ENCODE measurements at places on chromosomes 1 and 21. TPM values are rescaled to one million over a fixed set of nuclear protein-coding genes. Genes with fewer than 3 reads are reported as not detected.

The SPRR2E gene
- not detected for total RNA-seq

The OR2T2 gene
- not detected for total RNA-seq

GRCh38 chr1:178367151-178367550 lies 129.6 kb downstream of the CLEC20A start:
- no peaks in the 10 kb centered on the region for H3K27me3 ChIP-seq
- no peak for DNase-seq
- no peak overlapping the region for H3K4me3 ChIP-seq
- no peak overlapping the region for H3K27ac ChIP-seq
- H3K4me1 ChIP-seq, result peaks cover 9% of the 10 kb centered on the region

GRCh38 chr21:45436351-45437065 lies 31.5 kb downstream of the COL18A1 start:
- H3K4me3 ChIP-seq, result no peak overlapping the region
- peaks cover 18% of the 10 kb centered on the region for H3K36me3 ChIP-seq

DNA sequence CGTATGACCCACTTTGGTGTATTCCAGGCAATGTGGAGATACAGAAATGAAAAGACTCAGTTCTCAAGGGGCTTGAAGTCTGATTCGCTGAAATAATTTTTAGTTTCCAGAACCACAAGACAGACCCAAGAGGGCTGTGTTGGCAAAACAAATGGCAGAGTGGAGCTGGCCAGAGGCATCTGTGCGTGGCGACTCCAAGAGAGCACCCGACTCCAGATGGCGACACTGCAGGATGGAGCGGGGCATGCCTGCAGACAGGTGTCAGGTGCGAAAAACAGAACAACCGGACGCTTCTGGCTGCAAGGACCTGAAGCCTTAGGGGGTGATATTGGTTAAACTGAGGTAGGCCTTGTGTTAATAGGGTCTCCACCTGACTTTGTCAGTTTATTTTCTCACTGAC lies 31.7 kb upstream of the COQ8A start:
- H3K36me3 ChIP-seq, result peaks cover under 1% of the 10 kb centered on the region
- no peak for DNase-seq
- no peaks in the 10 kb centered on the region for H3K4me1 ChIP-seq
- no peaks in the 10 kb centered on the region for H3K27me3 ChIP-seq

DNA sequence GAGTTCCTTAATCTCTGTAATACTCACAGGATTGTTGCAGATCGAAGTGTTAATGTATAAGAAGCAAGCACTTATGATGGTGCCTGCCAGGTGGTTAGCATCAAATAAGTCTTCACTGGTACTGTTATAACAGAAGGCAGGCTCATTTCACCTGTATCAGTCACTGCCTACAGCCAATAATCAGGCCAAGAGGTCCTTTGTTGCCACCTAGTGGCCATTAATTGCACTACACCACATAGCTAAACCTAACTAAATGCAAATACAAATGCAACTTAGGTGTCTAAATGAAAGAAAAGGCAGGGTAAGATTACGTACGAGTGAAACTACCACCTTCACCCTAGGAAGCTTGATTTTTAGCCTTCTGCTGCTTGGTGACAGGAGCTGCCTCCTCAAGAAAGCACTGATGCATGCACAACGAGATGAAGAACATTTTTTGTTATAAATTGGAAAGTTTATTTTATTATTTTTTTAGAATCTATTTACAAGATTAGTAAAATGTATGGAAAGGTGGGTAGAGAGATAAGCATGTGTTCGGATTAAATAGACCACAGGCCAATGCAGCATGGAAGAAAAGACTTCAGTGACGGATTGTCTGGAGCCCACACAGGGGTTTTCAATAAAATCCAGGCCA lies 334.8 kb upstream of the CAMK1G start:
- H3K27ac ChIP-seq, result no peak overlapping the region
- H3K27me3 ChIP-seq, result no peaks in the 10 kb centered on the region
- no peaks in the 10 kb centered on the region for H3K36me3 ChIP-seq
- no peak overlapping the region for H3K4me3 ChIP-seq

DNA sequence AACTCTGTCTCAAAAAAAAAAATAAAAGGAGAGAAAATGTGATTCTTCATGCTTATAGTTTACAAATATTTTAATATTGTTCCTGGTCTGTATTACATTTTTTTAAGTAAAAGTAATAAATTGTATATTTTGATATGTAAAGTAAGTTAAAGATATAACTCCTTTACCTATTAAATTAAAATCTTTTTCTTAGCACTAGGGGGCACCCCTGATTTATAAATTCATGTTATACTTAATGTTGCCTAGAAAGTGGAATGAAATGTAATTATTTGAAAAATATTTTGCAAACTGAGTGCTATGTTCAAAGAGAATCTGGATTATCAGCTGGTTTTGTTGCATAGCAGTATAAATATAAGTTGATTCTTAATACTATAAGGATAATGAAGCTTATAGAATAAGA lies 49.2 kb downstream of the RALGPS2 start:
- H3K36me3 ChIP-seq, result peaks cover 19% of the 10 kb centered on the region
- no peak for DNase-seq
- no peaks in the 10 kb centered on the region for H3K27me3 ChIP-seq
- no peaks in the 10 kb centered on the region for H3K4me1 ChIP-seq

The OR2L13 gene
- not detected for total RNA-seq

DNA sequence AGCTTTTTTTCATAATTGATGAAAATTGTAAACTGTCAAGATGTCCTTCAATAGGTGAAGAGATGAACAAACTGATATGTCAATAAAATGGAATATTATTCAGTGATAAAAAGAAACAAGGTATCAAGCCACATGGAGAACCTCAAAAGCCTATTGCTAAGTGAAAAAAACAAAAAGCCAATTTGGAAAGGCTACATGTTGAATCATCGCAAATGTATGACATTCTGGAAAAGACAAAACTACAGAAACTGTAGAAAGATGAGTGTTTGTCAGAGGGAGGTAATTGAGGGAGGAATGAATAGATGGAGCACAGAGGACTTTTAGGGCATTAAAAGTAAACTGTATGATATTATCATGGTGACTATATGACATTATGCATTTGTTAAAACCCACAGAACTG lies 34.5 kb upstream of the USP25 start:
- H3K4me3 ChIP-seq, result no peak overlapping the region
- H3K27ac ChIP-seq, result no peak overlapping the region
- DNase-seq, result no peak

The AKR7A3 gene
- total RNA-seq, result 1.6 TPM

The OR2T29 gene
- not detected for total RNA-seq

DNA sequence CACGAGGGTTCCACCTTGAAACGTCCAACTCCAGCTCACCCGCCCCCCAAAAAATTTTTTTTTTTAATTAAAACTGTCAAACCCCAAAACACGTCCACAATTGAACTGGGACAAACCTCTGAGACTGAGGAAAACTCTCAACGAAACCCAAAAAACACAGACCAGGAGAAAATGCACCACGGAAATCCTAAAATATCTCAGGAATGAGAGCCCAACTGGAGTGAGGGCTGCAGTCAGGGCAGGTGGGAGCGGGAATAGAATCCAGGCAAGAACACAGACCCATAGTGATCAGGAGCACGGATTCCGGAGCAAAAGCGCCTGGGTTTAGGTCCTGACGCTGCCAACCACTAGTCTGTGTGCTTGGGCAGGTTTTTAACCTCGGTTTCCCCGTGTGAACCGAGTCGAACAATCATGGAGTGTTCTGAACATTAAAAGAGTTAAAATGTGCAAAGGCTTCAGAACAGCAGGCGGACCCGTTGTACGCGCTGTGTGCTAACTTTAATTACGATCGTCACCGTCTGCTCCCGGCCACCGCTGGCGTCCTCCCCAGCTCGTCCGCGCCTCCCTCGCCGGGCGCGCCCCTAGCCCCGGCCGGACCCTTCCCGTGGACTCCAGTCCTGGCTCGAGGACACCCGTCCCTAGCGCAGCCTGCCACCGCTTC lies 624 bp downstream of the ARHGAP29 start:
- no peaks in the 10 kb centered on the region for H3K27me3 ChIP-seq
- H3K4me3 ChIP-seq, result peak overlapping the region; percentile 97
- H3K4me1 ChIP-seq, result peaks cover 3% of the 10 kb centered on the region
- no peak overlapping the region for H3K27ac ChIP-seq
- peak; percentile 79 for DNase-seq

- no peaks in the 10 kb centered on the region for H3K27me3 ChIP-seq
- peaks cover 9% of the 10 kb centered on the region for H3K4me1 ChIP-seq
- no peak overlapping the region for H3K27ac ChIP-seq
- no peaks in the 10 kb centered on the region for H3K36me3 ChIP-seq
- DNase-seq, result no peak
Measured at GRCh38 chr1:100699744-100700143, 19.8 kb upstream of the VCAM1 start.

DNA sequence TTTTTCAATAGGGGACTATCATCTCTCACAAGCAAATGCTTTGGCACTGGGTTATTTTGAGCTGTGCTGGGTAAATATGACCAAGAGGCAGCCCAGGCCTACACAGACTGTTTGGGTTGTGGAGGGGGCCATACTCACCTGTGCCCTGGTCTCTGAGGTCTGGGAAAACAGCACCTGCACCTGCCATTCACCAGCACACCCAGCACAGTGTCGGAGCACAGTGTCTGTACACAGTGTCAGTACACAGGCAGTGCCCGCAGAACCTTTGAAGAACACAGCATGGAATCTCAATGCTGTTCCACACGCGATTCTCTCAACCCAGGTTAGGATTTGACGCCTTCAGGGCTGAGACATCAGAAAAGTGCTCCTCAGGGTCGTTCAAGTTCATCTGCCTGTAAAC lies 35.0 kb upstream of the FAM89A start:
- H3K27ac ChIP-seq, result no peak overlapping the region
- no peak overlapping the region for H3K4me3 ChIP-seq
- no peak for DNase-seq
- no peaks in the 10 kb centered on the region for H3K4me1 ChIP-seq
- H3K36me3 ChIP-seq, result no peaks in the 10 kb centered on the region

DNA sequence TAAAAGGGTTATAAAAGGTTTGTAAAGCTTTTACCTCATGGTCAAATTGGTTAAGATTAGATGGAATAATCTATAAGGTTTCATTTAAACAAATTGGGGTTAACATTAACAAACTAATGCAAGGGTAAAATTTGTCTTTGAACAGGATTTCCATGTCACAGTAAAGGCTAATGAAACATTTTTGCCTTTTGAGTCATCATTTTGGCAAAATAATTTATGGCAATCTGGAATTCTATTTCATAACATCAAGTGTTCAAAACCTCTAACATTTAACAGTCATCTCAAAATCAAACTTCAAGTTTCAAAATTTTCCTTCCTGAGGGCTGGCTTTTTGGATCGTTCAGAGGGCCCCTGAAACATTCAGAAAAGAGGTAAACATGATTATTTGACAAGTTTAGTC lies 6.6 kb upstream of the CD46 start:
- no peak for DNase-seq
- no peaks in the 10 kb centered on the region for H3K4me1 ChIP-seq
- no peak overlapping the region for H3K27ac ChIP-seq
- no peak overlapping the region for H3K4me3 ChIP-seq
- no peaks in the 10 kb centered on the region for H3K27me3 ChIP-seq

- peak overlapping the region; percentile 41 for H3K4me3 ChIP-seq
- H3K27me3 ChIP-seq, result no peaks in the 10 kb centered on the region
- peaks cover 14% of the 10 kb centered on the region for H3K4me1 ChIP-seq
- no peak overlapping the region for H3K27ac ChIP-seq
Measured at GRCh38 chr1:234927971-234928640, 200.5 kb downstream of the TOMM20 start.

DNA sequence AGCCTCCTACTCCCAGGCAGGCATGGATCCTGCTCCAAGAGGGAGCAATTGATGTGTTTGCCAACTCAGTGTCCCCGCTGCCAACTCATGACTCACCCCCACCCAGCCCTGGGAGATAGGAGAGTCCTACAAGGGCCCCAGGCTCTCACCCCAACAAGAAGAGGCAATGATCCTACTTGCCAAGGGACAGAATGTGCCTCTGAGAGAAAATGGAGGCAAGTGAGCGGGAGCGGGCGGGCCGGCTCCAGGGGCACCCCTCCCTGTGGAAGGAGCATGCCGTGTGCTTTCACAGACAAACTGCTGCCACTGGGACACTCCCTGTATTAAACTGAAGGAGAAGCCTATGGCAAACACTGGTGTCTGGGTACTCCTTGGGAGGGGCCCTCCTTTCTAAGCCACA lies 16.7 kb downstream of the PKP1 start:
- H3K4me3 ChIP-seq, result no peak overlapping the region
- no peaks in the 10 kb centered on the region for H3K27me3 ChIP-seq
- H3K27ac ChIP-seq, result no peak overlapping the region
- H3K36me3 ChIP-seq, result no peaks in the 10 kb centered on the region
- DNase-seq, result no peak

GRCh38 chr1:18644013-18644399 lies 13.4 kb downstream of the PAX7 start:
- H3K4me1 ChIP-seq, result peaks cover 7% of the 10 kb centered on the region
- H3K27ac ChIP-seq, result peak overlapping the region; percentile 72
- H3K36me3 ChIP-seq, result no peaks in the 10 kb centered on the region
- peak overlapping the region; percentile 79 for H3K4me3 ChIP-seq
- DNase-seq, result no peak
- peaks cover 91% of the 10 kb centered on the region for H3K27me3 ChIP-seq

The VCAM1 gene
- 1.2 TPM for total RNA-seq
